RPMI7951 (cell line): ENCODE measurements at places on chromosomes 2 and 18. TPM values are rescaled to one million over a fixed set of nuclear protein-coding genes. Genes with fewer than 3 reads are reported as not detected.

The RIT2 gene
- not detected in 2 replicates for total RNA-seq

GRCh38 chr2:4967206-4967605 lies 725.0 kb upstream of the SOX11 start:
- no peak for DNase-seq

DNA sequence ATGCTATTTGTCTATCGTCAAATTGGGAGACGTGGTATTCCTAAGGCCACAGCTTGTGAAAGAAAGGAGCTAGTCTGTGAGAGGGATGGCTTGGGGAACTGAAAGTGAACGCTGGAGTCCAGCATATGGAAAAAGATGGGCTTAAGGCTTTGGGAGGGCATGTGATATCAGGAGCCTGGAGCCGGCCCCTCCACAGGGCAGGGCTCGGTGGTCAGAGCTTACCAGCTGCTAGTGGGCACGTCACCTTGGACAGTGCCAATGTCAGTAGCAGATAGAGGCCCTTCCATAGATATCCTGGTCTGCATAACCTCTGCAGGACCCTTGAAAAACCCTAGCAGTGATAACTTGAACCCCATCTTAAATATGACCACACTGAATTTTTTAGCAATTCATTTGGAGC lies 259.1 kb upstream of the RAB6C start:
- no peak for DNase-seq

- DNase-seq = no peak
These were observed 7.7 kb downstream of the L3MBTL4 start for GRCh38 chr18:6406910-6407470.

The LCT gene
- not detected in 2 replicates for total RNA-seq

GRCh38 chr2:188970211-188970610 lies 4.0 kb upstream of the COL3A1 start:
- no peak for DNase-seq

- no peak for DNase-seq
These were observed 144.3 kb downstream of the ATAD2B start for GRCh38 chr2:23782646-23783045.

- no peak for DNase-seq
These were observed 43.7 kb upstream of the MEX3C start for GRCh38 chr18:51241226-51241625.

DNA sequence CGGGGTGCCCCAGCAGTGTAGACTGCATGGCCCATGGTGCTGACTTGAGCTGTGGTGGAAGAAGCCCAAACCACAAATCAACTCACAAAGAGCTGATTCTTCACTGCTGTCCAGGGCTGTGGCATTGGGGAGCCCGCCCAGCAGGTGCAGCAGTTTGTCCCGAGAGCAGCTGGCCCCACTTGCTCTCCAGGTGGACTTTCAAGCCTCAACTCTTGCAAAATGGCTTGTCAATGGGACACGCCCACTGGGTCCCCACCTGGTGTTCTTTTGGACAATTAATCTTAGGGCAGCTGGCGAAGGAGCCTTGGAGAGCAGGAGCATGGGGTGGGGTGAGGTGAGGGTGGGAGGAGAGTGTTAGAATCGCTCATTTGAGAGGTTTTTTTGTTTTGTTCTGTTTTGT lies 117.9 kb downstream of the MYCN start:
- no peak for DNase-seq
